ENCODE measurements at places on chromosomes 2 and 18.
A peak's percentile ranks its signal among the peaks of the same experiment; 100 is the strongest.

DNA sequence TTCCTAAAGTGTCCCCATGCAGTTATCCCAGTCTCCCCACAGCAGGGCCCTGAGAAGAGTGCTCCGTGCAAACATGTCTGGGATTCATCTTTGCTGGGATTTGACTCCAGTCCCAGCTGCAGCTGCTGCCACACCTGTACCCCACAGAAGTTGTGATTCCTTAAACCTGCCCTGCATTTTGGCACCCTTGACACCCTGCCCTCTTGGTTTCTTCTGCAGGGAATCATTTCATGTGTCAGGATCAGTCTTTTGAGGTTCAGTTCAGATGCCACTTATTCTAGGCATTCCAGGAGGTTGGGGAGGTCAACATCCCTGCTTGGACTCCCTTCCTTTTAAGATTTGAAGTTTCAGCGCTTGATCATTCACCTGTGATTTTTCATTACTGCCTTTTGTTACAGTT, 108.3 kb downstream of the SPTBN1 start:
- DNase-seq = no peak

- DNase-seq = no peak
Measured at GRCh38 chr2:42930025-42930581, 137.7 kb upstream of the HAAO start.

GRCh38 chr2:226256237-226256636, 543.4 kb downstream of the IRS1 start:
- DNase-seq = no peak

GRCh38 chr18:60596928-60597327, 224.4 kb upstream of the MC4R start:
- no peak for DNase-seq

GRCh38 chr2:91477731-91478672, 2786.5 kb downstream of the RPIA start:
- DNase-seq = peak; percentile 17

DNA sequence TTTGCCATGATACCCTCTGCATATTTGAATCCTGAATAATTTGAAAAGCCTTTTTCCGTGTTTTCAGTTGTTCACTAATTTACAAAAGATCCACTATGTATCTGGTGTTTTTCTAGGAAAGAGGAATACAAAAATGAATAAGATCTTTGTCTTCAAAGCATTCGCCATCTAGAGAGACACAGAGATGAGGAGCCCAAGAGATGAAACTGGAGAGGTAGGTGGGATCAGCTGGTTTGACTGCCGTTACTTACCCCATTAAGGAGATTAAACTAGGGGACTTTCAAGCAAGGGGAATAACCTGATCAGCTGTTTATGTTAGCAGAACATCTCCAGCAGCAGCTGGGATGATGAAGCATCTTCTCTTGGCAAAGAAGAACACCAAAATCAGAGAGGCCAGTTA, 150.2 kb upstream of the SATB2 start:
- DNase-seq = no peak

DNA sequence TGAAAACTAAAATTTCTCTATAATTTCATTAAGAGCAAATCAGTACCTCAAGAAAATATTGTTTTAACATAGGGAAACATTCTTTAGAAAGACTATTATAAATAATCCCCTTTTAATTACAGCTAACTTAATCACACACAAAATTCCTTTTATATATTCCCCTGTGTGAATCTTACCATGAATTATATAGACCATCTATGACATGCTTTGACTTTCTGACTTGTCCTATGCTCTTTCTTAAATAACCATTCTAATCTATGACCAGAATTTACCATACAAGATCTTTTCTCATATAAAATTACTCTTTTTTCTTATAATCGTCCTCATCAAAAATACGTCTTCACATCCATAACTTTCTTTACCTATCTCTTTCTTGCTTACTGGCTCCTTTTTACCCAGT, 824.2 kb upstream of the FAM98A start:
- no peak for DNase-seq

GRCh38 chr2:150126839-150127238, 360.6 kb downstream of the RND3 start:
- DNase-seq = no peak

- no peak for DNase-seq
Measured at GRCh38 chr2:177183860-177184259, 28.7 kb upstream of the HNRNPA3 start.

DNA sequence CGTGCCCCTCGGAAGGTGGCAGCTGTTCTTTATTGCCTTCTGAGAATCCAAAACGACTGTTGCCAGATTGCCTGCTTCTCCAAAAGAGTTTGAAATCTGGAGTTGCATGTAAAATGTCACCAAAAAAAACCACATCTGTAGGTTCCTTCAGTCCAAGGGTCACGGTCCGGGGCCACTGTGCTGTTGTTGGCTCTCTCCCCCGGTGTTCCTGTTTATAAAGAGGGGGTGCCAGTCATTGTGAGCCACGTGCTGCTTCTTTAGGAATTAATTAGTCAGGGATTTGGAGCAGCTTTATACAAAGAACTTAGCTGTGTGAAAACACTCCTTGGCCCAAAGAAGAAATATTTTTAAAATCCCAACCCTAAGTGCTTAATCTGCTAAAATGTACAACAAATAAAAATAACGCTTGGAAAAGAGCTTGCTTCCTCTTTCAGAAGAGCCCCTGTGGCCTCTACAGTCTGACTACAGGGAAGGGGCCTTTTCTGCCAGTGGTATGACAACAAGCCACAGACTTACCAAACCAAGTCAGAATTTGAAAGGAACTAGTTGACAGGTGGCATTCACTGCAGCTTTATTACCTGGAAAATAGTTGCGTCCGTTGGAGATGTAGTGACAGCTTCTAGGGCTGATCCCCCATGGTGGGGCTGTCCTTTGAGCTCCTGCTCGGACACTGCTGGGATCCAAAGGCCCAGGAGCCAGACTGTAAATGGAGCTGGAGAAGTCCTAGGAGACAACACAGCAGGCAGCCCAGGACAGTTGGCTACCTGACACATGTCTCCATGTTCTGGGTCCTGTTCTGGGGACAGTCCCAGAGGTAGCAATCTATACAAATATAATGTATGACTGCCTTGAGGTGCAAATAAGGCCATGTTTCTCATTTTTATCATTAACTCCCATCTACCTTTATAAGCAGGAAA, 84.5 kb upstream of the SLC1A4 start:
- DNase-seq = no peak

DNA sequence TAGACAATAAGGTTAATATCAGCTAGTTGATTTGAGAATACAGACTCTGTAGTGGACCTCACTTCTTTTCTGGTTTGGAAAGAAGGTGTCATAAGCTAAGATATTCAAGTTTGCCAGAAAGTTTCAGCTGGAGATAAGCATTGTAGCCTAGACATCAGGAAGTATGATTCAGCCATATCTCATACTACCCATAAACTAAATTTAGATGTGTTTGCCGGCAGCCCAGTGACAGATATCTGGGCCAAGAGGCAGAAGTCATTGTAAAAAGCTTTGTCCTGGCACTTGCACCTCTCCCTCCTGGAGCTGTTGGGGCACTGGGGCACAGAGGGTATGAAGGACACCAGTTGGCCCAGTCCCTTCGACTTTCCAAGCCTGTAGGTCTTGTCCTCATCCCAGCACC, 128.0 kb downstream of the EPHA4 start:
- DNase-seq = no peak

DNA sequence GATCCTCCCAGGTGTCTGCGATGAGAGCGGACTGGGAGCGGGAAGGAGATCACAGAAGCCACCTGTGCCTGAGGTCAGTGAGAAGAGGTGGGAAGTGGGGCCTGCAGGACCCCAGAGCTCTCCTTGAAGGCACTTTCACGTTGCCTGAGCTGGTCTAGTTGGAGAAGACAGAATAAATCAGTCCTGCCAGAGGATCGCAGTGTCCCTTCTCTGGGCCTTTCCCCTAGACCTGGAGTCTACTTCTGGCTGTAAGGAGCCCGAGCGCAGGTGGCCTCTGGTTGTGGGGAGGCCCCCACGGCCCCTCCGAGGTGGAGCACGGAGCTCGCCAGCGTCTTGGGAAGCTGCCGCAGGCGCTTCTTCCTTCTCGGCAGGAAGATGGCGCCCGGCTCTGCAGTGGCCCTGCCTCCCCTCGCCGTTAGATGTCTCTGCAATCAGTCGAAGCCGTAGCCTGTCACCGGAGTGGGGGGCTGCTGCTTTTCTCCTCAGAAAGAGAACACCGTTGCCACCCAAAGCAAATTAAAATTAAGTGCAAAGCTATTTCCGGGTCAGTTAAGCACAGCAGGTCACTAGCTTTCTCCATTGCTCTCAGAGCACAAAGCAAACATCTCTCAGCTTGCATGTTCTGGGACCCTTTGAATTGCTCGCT, 212.0 kb upstream of the MYT1L start:
- peak; percentile 8 for DNase-seq

DNA sequence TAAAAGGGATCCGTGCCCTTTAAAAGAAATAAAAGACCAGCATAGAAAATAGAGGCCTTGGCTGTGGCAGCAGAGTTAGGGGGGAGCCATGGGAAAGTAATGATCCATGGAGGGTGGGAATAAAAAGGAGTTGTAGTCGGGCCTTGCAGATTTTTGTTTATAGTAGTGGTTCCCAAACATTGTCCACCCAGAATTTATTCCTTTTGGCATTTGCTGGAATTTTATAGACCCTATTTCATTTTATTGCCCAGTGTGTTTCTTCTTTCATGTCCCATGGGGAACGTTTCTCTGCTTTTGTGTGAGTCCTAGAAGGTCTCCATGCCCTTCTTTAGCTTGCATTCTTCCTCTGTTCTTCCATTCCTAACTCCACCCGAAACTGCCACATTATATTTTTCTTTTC, 222.2 kb downstream of the LTBP1 start:
- no peak for DNase-seq

- DNase-seq = no peak
Measured at GRCh38 chr18:58766946-58767345, 95.7 kb downstream of the MALT1 start.

- no peak for DNase-seq
Measured at GRCh38 chr2:204585930-204586329, 40.7 kb downstream of the PARD3B start.

DNA sequence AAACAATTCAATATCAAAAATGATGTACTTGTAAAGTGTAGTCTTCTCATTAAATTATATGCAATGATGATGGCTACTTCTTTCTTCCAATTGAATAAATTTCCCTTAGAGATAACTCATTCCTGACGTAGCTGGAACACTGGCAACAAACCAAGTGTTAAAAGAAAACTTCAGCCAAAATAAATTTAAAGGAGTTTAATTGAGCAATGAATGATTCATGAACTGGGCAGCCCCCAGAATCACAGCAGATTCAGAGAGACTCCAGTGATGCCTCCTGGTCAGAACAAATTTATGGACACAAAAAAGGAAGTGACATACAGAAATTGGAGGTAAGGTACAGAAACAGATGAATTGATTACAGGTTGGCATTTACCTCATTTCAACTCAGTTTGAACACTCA, 276.5 kb downstream of the DSC3 start:
- DNase-seq = no peak

GRCh38 chr2:84959566-84960506, 11.1 kb upstream of the KCMF1 start:
- DNase-seq = no peak

DNA sequence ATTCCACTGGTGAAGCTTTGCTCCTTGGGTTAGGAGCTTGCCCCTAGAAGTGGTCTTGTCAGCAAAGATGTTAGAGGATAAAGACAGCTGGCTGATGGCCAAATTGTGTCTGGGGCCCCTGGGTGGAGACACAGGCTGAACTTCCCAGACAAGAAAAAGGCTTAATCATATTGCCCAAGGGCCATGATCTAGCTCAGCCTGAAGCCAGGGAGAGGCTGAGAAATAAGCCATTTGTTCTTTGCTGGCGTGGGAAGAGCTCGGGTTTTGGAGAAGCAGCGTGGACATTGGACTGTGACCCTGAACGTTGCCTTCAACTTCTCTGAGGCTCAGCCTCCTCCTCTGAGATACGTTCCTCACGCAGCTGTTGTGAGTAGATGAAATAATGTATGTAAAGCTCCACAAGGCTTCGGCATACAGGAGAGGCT, 153.0 kb downstream of the ZFP36L2 start:
- no peak for DNase-seq

DNA sequence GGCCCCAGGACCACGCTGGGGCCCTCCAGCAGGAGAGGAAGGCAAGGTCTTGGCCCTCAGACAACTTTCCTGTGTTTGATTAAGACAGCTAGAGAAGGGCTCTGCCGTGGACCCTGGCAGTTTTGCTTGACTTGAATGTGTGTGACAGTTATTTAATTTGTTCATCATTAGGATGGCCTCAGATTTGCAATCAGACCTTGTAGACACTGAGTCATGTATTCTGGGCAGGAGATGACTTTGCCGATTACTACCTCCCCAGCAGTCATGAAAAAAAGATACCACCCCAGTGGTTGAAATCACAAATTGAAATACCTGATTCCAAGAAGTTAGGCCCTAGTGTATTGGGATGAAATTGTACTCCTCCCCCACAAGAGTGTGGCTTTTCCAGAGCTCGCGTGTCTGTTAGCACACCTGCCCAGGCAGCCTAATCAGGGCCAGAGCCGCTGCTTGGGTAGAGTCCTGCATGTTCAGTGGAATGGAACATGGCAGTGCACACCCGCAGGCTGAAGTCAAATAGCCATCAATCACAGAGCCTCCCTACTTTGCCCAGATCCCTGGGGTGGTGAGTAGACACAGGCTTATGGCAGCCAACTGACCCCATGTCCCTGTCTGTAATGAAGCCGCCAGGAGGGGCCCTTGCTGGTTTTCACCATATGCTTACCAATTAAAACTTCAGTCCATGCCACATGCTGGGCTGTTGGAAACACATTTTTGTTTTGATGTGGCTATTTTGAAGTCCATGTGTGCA, 122.5 kb downstream of the TPGS2 start:
- DNase-seq = no peak

- no peak for DNase-seq
Measured at GRCh38 chr18:69981948-69982347, 34.3 kb upstream of the CD226 start.

GRCh38 chr2:240401308-240401707, 34.2 kb upstream of the GPC1 start:
- DNase-seq = no peak

DNA sequence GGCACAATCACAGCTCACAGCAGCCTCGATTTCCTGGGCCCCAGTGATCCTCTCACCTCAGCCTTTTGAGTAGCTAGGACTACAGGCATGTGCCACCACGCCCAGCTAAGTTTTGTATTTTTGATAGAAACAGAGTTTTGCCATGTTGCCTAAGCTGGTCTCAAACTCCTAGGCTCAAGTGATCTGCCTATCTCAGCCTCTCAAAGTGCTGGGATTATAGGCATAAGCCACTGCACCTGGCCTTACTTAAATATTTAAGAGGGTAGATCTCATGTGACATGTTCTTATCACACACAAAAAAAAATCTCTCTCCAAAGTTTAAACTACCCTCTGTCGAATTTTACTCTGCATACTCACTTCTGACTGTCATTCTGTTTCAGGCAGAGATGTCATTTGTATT, 75.4 kb upstream of the CHRNA1 start:
- no peak for DNase-seq

GRCh38 chr2:208103616-208104015, 20.7 kb downstream of the CRYGD start:
- no peak for DNase-seq

- no peak for DNase-seq
Measured at GRCh38 chr2:98857001-98857400, 79.0 kb downstream of the CRACDL start.
